ENCODE measurements at places on chromosomes 5 and 9. TPM values are rescaled to one million over a fixed set of nuclear protein-coding genes. Genes with fewer than 3 reads are reported as not detected.
A peak's percentile ranks its signal among the peaks of the same experiment; 100 is the strongest.

Gene NCS1
- total RNA-seq = 26.4 TPM

Gene STPG3
- not detected for total RNA-seq

Gene LRRC70
- 0.12 TPM for total RNA-seq

Gene MEIKIN
- not detected for total RNA-seq

Gene LRSAM1
- total RNA-seq = 7.1 TPM

Gene SNAPC3
- total RNA-seq = 24.5 TPM

Gene SUSD3
- not detected for total RNA-seq

Gene TAF1L
- not detected for total RNA-seq

Gene ACTBL2
- total RNA-seq = 0.24 TPM

DNA sequence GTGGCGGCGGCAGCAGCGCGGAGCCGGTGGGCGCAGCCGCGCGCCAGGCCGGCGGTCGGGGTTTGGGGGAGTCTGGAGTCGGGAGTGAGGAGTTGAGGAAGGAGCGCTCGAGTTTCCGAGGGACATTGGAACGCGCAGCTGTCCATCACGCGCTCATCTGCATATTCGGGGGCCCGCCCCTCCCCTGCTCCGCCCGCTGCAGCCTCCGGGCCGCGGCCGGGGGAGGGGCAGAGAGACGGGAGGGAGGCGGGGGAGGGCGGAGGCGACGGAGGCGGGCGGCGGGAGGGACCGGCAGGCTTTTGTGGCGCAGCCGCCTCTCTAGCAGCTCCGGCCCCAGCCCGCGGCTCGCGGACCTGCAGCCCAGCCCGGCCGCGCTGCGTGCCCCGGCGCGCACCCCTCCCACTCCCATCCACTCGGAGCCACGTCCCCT, at the start of gene IRX2:
Gene IRX2, minus strand, starts transcription at position 86 of the 430 bp plus-strand sequence. CDS start 264 bp downstream, outside the sequence.
- DNase-seq = peak; percentile 39

DNA sequence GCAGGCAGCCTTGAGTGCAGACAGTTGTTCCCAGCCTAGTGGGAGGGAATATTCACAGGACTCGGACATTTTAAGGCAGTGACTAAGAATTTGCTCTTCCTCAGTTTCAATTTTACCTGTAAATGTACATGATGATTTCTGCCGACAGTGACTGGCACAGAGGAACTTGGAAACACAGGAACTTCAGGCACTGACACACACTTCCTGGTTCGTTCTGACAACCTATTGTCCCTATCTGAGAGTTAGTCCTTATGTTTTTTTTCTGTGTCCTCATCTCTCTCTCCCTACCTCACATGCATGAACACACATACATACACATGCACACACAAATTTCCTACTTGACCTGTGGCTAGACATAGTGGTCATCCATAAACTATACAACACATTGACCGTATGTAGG, 89.4 kb upstream of the CD180 start:
- DNase-seq = no peak

GRCh38 chr5:74092766-74093165, 466.8 kb downstream of the ARHGEF28 start:
- DNase-seq = no peak

GRCh38 chr9:37429441-37430285, 7.2 kb downstream of the GRHPR start:
- no peak for DNase-seq

DNA sequence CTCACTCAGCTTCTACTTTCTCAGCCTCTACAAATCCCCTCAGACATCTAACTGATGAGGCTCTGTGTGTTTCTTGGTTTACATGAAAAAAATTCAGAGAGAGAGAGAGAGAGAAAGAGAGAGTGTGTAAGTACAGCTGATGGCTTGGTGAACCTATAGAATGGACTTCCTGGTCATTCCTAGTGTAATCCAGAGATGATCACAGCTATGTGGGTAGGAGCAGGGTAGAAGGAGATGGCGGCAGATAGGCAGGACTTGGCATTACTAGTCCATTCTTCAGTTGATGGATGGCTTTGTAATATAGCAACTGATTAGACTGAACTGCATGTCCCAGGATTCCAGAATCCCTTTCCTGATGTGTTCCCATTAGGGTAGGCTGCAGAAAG, 429.3 kb upstream of the CLINT1 start:
- no peak for DNase-seq

DNA sequence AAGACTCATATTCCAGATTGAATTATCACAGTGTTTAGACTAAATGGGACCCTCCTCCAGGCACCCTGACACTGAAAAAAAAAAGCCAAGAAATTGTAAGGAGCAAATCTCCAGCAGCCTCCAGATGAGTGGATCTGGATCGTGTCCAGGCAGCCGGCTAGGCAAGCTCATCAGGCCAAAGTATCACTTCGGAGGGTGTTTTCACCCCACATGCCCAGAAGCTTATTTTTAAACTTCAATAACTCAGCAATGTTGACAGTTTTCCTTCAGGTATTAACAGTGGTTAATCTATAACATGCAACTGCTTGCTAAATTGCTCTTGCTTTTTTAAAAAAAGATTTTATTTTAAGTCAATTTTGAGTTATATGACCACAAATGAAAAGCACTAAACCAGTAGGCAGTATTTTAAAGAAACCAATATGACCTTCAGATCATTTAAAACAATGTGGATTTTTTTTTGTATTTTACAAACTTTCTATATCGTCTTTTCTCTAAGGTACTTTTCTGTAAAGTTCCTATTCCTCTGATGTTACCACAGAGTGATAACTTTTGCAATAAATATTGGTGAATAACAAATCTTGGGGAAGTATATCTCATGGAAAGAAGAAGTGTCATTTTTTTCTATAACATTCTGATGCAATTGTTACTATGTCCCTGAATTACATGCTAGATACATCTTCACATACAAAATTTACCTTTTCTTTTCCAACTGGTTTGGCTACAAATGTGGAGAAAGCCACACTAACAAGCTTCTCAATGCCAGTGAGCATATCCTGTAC, 30.7 kb downstream of the ACOT12 start:
- DNase-seq = no peak

- no peak for DNase-seq
Observed at GRCh38 chr9:116493183-116493860, 193.8 kb upstream of the TRIM32 start.

- DNase-seq = no peak
Observed at GRCh38 chr5:159493696-159494095, 163.4 kb upstream of the IL12B start.

DNA sequence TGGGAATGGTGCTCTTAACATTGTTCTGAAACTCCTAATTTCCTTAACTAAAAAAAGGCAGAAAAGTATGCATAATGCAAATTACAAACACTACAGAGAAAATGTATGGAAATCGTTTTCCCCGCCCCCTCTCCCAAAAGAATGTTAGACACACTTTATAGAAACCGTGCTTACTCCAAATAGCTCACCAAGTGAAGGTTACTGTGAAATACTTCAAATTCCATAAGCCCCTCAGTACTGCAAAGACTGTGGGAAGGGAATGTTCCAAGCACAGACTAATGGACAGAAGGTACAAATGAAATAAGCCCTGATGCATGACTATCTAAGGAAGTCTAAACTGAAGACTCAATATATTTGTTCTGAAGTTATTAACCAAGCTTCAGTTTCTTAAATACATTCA, 12.5 kb downstream of the MAPKAP1 start:
- no peak for DNase-seq

- no peak for DNase-seq
Observed at GRCh38 chr5:143586781-143587362, 183.4 kb upstream of the NR3C1 start.

- no peak for DNase-seq
Observed at GRCh38 chr5:118555727-118556126, 432.6 kb downstream of the DTWD2 start.

- no peak for DNase-seq
Observed at GRCh38 chr9:93708289-93708986, 132.1 kb downstream of the PHF2 start.

DNA sequence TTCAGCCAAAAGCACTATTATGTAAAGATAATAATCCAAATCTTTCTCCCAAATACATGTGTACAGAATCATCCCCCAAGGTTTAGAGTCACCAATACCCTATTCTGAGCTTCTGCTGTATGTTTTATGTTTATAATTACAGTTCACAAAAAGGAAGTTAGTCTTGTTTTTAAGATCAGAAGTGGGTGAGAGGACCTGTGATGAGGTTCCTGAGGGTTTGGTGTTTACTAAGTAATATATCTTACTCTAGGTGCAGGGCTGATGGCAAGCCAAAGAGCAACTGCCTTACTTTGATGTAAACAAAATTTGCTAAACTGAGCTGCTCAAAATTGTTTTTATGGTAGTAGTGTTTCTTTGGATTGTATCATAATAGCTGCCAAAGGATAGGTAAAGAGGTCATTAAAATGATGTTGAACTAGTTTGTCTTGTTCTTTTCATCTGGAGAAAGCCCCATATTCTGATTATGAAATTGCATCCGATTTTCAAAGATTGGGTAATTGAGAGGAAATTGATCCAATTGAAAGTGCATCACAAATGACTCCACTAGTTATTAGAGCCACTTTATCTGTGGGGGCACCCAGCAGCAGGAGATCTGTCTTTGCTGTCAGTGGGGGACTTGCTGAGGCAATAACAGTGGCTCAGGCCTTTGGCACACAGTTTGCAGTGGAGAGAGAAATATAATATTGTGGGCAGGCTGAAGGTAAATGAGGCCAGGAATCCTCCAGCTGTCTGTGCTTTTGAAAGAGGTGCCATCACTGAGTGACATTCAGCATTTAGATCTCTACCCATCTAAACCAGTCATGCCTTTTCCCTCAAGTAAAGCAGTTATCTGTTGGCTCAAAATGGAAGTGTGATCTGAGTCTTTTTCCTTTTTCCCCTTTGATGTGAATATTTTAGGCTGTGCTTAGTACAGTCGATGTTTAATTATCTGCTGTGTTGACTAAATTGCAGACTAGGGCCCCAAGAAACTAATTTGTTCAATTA, 14.1 kb downstream of the TRIM32 start:
- DNase-seq = no peak

DNA sequence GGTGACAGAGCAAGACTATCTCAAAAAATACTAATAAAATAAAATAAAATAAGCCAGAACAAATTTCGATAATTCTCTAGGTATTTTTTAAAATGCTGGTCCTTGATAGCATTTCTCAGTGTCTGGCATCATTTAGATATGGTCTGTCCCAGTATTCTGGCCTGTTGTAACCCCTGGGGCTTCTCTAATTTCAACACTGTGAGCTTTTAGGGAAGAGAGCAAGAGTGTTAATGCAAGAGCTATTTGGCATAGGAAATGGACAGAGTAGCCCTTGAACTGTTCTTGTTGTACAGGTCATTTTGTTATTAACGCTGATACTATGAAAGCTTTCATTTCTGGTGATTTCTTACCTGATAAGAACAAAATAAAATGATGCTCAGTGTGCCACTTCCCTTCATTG, 112.2 kb upstream of the ZNF608 start:
- DNase-seq = no peak

- peak; percentile 16 for DNase-seq
Observed at GRCh38 chr9:129245276-129245675, 67.2 kb upstream of the IER5L start.

DNA sequence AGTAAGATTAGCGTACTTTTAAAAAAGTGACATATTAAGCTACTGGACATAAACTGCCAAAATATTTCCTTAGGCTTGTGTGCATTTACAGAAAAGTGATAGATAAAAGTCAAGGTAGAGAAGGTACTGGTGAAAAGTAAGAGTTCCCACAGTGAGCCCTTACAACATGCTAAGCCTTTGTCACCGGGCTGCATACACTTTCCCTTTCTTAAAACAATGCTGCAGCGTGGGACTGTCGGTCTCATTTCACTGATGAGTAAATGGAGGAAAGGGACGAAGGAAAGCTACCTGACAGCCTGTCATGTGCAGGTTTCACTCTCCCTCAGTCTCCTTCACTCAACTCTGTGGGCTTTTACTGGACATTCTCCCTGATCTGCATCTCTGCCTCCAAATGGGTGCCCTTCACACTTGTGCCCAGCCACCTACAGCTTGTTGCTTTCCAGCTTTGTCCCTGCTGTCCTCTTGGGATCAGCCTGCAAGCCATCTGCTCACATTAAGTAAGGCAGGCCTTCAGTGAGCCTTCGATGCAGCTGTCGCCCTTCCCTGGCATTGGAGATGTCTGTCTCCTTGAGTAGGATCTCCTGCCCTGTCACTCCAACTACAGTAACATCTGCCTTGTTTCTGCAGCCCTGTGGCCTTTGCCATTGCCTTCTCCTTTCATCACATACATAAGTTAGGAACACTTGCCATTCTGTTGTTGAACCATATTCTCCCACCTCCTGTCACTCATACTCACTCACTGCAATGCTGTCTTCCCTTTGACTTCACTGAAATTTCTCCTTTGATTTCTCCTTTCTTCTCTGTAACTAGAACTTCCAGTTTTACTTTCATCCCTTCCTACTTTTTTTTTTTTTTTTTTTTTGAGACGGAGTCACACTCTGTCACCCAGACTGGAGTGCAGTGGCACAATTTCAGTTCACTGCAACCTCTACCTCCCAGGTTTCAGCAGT, 9.3 kb upstream of the ROPN1L start:
- DNase-seq = no peak

DNA sequence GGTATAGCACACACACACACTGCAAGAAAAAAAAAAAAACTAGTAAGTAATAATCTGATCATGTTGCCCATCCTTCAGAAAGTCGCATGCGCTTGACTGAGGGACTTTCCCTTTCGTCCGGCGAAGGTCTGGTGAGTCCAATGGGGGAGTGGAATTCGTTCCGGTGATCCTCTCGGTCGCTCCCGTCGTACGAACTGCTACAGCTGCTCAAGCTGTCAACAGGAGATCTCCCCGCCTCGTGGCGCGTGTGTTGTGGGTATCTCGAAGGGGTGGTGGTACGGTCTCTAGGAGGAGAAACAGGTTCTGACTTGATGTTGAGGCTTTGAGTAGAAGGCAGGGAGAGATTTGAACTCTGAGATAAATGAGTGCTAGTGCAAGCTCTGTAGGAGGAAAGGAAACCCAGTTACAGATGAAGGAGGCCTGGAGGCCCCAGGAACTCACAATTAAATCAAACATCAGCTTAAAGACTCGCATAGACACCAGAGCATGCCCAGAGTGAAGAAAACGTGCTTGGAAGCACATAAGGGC, 160.4 kb downstream of the MEF2C start:
- no peak for DNase-seq

DNA sequence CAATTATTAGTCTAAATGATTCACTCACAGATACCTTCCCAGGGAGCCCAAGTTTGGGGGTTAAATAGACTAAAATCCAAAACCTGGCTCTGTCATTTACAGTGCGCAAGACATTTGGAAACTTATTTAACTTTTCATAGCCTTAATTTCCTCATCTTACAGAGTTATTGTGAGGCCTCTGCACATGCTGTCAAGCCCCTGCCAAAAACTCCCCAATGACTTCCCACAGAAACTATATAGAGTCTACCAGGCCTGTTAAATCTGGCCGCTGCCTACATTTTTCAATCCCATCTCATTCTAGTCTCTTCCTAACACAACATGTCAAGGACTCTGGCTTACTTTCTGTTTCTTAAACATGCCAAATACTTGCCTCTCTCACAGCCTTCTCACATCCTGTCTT, 412.5 kb downstream of the ELAVL2 start:
- no peak for DNase-seq

GRCh38 chr5:32127711-32128110, 46.4 kb downstream of the GOLPH3 start:
- DNase-seq = no peak
